CD4-positive, CD25-positive, alpha-beta regulatory T cell (primary cell): ENCODE measurements at places on chromosomes 7 and 10.

DNA sequence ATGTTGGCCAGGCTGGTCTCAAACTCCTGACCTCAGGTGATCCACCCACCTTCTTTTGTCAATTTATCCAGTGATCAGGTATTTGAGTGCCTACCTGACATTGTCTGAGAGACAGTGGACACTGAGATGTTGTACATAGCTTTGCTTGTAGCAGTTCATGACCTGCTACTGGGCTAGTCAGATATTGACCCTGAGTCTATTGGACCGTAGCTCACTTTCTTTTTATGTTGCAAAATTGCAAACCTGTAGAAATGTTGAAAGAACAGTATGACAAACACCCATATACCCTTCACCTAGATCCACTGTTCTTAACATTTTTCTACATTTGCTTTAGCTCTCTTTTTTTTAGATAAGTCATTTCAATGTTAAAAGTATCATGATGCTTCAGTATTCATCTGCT, 410.4 kb upstream of the GALNT17 start:
- DNase-seq: no peak

- no peak for DNase-seq
Observed at GRCh38 chr10:118045158-118045836, 1.4 kb downstream of the RAB11FIP2 start.

DNA sequence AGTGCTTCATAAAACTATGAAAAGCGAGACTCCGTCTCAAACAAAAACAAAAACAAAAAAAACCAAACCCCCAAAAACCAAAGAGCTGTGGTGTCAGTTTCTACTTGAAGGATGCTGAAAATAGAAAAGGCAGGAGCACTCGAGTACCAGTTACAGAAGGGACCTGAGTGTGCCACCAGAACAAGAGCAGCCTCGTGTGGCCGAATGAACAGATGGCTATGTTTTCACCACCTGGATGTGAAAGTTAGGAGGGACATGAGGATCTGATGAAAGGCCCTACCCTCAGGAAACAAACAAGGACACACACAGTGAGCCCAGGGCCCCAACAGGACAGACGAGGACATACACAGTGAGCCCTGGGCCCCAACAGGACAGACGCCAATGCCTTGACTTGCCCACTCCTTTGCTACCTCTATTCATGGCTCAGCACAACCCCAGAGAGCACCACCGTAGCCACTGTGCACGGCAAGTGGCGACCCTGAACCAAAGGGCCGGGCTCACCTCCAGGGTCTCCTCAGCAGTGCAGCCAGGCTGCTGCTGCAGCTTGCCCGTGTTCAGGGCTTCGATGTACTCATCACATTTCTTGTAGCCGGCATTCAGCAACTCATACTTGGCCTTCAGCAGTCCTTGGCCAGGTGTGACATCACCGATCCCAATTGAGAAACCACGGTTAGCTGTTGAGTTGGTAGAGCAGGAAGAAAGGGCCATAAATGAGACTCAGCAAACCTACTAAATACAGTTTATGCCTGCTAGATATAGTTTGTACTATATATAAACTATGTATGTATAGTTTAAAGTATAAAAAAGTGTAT, 24.9 kb downstream of the POLR3A start:
- no peak for DNase-seq

DNA sequence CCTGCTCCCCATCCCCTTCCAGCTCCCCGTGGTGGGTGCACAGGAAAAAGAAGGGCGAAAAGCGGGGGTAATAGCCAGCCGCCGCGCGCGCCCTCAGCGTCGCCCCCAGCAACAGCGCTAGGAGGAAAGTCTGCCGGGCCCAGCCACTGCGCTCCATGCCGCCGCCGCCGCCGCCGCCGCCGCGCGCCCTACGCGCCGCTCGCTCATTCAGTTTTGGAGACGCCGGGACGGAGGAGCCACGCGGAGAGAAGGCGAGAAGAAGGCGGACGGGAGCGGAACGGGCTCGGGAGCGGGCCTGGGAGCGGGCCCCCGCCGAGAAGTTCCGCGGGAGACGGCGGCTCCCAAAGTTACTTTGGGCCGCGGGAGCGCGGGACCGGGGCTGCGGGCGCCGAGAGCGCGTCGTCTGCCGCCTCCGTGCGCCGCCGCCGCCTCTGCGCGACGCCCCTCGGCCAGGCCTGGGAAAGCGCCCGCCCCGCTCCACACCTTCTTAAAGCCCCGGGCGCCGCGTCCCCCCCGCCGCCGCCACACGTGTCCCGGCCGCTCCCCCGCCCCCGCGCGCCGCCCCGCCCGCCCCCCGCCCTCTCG, at the start of gene RELN:
RELN (minus strand) TSS at position 459 of the 585 bp plus-strand sequence; CDS start at position 157, 302 bp downstream.
- DNase-seq: no peak

DNA sequence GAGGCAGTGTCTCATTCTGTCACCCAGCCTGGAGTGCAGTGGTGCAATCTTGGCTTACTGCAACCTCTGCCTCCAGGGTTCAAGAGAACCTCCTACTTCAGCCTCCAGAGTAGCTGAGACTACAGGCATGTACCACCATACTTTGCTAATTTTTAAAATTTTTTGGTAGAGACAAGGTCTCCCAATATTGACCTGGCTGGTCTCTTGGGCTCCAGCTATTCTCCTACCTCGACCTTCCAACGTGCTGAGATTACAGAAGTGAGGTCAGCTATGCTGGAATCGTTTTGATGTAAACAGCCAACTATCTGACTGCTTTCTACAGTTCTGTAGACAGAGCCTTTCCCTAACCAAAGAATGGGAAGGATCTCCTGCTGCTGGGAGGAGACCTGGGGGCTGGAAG, 375.8 kb downstream of the GATA3 start:
- no peak for DNase-seq

DNA sequence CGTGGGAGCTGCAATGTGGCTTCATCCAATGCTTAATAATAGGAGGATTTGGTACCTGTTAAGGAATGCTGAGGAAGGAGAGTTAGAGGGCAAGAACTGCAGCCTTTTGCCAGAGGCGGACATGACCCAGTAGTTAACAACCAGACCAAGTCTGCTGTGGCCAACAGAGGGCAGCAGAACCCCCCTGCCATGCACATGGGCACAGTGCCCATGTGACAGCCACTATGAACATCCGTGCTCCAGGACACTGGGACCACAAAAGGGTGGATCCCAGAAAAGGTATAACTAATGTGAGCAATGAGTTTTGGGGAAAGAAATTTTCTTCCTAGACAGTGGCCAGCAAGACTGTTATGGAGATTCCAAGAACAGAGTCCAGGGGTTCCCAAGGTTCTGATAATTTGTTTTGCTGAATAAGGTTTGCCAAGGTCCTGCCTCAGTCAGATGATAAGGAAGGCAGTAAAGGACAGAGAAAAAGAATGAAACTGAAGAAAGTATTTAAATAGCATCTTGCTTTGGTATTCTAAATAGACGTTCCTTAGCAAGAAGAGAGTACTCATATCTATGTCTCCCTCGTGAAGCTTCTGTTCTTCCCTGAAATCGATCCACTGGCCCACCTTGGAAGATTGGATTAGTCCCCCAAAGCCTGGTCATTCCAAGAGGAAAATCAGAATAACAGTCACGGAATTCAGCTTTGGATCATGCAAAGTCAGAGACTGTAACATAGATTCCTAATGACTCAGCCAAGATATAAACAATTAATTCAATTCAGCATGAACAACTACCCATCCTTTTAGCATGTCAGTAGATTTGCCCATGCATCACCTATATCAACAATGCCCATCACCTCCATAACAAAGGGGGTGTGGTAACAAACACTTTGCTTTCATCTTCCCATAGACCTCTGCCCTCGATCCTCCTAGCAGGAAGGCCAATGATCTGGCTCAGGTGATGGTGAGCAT, 56.0 kb downstream of the LGI1 start:
- peak; percentile 46 for DNase-seq

GRCh38 chr7:37915438-37915837, 1.2 kb downstream of the SFRP4 start:
- DNase-seq: no peak

DNA sequence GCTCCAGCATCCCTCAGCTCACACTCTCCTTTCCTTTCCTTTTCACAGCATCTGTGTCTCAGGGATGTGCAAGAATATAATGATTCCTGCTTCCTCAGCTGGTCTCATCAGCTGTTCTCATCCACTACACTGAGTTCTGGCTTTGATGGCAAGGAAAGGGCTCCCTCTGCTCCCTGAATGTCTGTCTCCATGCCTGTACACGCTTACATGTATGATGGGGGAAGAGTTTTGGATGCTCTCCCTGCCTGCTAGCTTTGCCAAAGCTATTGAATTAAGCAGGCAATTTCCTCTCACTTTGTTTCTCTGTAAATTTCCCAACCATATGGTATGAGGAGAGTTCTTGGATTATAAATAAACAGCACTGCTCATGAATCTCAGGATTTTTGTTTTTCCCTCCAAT, 254.5 kb downstream of the SORCS3 start:
- no peak for DNase-seq

DNA sequence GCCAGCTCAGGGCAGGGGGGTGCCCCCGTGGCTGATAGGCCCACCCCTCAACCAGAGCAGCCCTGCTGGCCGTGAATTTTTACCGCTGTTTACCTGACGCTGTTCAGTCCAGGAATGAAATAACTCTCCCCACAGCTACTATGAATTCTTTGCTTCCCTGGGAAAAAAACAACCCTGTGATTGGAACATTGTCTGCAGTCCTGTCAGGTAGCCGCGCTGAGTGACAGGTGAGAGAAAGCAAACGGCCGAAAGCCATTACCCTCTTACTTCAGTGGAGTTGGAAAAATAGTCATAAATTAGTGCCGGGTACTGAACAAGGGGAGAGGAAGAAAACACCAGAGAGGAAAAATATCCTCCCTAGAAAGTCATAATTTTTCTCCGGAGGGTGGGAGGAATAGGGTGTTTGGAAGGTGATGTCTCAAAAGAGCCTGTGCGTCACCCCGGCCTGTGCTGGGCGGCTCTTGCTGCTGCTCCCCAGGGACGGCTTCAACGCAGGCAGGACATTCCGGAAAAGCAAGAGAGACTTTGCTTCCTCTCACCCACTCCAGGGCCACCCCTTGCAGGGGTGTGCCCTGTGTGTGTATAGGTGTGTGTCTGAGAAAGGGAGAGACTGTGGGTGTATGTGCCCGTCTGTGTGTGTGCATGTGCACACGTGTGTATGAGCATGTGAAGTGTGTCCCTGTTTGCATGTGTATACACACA, 69.0 kb downstream of the CDH23 start:
- no peak for DNase-seq

DNA sequence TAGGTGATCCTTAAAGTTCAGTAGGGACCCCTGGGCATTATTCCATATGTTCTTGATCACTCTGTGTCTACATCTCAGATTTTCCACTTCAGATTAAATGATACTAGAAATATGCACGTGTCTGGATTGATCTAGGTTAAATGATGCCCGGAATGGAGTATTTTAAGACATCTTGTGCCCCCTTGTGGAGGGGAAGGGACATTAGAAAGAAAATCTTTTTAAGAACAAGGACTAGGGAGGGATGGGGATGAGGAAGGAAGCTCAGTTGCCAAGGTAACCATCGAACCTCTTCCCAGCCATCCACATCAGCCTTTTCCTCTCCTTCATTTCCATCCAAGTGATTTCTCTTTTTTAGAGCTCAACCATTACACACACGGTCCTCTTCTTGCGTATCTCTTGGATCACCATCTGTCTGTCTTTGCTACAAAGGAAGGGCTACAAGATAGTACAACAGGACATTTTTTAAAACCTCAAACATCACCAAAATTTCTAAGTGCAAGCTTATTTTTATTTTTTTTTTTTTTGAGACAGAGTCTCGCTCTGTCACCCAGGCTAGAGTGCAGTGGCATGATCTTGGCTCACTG, 40.5 kb downstream of the PRSS2 start:
- DNase-seq: no peak

GRCh38 chr10:46029461-46030030, 877 bp downstream of the NCOA4 start:
- no peak for DNase-seq

GRCh38 chr10:18282094-18282493, 141.9 kb downstream of the CACNB2 start:
- no peak for DNase-seq

GRCh38 chr7:41277561-41277960, 425.3 kb downstream of the INHBA start:
- DNase-seq: no peak

DNA sequence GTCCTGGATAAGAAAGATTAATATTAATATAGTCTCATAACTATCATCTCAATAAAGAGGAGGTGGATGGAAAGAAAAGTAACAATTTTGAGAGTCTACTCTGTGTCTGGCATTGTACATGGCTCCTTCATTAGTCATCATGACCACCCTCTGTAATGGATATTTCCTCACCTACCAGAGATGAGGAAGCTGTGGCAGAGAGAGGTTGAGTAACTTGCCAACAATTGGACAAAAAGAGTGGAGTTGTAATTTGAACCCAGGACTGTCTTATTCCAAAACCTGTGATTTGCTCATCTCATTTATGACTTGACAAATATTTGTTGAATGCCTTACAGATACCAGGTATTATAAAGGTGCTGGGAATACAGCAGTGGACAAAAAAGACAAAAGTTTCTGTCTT, 2.1 kb upstream of the IDE start:
- DNase-seq: no peak
